Activated gamma-delta T cell treated with Interleukin-2 at 50 U/mL for 16 hours (primary cell): ENCODE measurements at places on chromosomes 2 and 18.

DNA sequence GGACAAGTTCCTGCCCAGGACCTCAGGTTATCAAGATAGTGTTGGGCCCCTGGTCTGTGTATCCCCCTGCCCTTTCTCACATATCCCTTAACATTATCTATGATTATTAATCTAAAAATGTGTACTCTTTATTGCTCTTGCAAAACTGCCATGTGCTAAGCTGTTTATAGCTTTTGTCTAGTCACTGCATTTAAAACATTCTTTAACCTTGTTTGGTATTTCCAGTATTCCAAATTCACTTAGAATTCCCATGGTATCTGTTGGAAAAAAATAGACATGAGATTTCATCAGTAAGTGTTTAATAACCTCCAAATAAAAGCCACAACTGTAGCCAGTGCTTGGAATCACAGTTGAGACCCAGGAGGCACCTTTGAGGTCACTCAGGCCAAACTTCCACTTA lies 16.2 kb upstream of the GLS start:
- DNase-seq: no peak

DNA sequence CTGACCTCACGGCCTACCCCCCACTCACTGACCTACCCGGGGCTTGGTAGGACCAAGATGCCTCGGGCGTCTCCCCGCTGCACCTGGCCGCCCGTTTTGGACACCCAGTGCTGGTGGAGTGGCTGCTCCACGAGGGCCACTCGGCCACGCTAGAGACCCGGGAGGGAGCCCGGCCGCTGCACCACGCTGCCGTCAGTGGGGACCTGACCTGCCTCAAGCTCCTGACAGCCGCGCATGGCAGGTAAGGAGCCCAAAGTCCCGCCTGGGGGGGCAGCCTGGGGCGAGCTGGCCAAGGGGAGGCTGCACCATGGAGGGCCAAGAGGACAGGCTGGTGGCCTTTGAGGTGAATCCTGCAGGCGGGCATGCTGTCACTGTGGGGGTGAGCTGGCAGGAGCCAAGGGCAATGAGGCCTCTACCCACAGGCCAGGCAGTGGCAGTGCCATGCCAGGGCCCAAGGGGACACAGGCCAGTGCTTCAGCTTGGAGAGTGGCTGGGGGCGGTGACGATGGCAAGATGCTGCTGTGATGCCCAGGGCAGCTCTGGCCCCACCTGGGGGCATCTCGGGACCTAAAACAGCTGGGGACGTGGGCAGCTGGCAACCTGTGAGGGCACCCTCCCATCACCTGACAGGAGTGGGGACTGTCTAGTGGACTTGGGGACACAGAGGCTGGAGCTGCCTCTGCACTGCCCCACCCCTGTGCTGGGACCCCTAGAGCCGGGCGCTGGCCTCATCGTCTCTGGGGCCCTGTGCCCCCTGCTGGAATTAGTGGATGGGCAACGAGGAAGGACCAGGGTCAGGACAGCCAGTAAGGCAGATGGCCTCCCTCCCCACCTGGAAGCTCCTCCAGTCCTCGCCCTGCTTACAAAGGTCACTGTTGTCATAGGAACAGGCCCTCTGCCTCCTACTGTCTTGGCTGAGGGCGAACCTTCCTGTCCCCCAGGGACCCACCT lies 2.0 kb downstream of the ESPNL start:
- no peak for DNase-seq

DNA sequence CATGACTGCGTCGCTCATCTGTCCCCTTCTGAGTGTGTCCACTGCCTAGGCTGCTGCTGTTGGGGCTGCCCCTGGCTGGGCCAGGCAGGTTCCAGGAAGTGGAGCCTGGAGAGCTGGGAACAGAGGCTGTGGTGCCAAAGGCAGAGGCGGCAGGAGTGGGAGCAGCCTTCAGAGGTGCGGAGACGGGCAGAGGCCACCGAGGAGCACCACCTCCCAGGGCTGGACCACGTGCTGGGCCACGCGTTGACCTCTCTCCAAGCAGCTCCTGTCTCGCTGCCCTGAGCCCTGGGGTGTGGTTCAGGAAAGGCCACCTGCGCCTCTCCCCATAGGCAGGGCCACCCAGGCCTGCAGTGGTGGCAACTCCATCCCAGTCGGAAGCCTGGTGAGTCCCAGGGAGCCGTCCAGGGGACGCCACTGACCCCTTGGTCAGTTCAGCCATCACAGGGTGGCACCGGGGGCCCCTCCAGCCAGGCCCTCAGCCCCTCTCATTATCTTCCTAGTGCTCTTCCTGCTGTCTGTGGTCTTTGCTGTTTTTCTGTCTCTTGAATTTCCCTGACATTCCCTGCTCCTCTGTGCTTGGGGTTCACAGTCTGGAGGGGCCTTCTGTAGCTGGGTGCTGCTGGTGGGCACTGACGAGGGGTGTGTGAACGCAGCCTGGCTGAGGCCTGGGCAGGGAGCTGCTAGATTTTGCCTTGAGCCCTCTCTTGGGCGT lies 122.8 kb upstream of the HS6ST1 start:
- no peak for DNase-seq

DNA sequence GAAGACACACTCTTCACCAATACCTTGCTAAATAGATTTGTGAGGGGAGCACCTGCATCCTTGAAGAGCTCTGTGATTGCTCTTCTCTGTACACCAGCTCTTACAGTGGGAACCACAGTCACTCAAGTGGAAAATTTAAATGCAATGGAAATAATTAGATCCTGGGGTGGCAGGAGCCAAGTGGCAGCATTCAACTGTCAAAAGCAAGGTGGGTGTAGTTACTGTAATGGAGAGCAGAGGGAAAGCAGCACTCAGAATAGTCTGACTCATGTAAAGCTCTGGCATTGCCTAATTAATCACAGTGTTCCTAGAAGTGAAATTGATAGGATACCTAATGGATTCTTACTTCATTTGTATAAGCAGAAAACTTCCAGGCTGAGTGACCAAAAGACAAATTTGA lies 245.8 kb downstream of the KCNE4 start:
- no peak for DNase-seq

DNA sequence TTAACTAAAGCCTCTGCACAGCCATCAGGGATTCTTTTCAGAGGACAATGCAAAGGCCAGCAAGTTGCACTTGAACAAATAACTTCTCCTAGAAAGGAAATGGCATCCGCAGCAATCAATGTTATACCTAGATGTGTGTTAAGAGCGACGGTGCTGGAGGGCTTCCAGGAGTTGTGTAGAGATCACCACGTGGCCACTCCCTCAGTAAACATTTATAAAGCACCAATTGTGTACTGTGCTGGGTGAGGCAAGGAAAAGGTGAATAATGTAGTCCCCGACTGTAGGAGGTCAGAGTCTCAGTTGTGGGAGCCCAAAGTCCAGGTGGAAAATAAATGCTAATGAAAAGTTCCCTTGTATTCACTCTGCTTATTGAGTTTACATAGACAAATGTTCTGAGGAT lies 135.0 kb downstream of the ALK start:
- DNase-seq: no peak

- no peak for DNase-seq
Observed at GRCh38 chr2:176158855-176159662, 2.0 kb downstream of the HOXD3 start.

GRCh38 chr2:113876503-113877387 lies 13.1 kb upstream of the ACTR3 start:
- DNase-seq: peak; percentile 52

GRCh38 chr18:76914314-76914713 lies 92.0 kb downstream of the ZNF236 start:
- no peak for DNase-seq

DNA sequence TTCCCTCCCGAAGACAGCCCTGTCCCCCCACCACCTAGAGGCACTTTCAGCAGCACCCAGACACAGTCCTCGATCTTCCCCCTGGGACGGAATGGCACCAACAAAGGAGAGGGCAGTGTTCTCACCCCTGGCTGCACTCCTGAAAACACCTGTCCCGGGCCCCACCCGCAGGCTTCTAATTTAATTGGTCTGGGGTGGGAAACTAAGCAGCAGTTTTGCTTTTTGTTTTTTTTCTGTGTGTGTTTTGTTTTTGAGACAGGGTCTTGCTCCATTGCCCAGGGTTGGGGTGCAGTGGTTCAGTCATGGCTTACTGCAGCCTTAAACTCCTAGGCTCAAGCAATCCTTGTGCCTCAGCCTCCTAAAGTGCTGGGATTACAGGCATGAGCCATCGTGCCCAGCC lies 38.4 kb upstream of the REL start:
- DNase-seq: no peak

DNA sequence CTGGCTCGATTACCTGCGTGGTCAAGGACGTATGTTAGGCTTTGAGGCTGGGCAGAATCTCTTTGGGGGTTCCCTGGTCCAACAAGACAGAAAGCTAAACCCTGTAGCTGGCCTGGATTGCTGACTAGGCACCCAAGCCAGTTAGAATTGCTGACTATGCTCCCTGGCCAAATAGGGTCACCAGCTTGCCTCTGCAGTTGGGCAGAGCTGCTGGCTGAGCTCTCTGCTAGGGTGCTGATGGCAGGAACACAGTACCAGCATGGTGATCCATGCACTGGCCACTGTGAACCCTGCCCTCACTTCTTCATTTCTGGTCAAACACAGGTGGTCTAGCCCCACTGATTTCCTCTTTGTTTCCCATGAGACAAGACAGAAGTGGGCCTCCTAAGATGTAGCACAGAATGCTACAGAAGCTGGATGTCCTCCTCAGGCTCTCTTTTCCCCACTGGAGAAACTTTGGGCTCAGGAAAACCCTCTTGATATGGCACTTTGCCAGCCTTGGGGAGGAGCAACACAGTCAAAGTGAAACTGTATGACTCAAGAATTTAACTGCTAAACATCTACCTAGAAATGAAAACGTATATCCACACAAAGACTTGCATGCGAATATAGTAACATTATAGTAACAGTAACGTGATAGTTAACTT lies 20.8 kb downstream of the SP140L start:
- DNase-seq: no peak

DNA sequence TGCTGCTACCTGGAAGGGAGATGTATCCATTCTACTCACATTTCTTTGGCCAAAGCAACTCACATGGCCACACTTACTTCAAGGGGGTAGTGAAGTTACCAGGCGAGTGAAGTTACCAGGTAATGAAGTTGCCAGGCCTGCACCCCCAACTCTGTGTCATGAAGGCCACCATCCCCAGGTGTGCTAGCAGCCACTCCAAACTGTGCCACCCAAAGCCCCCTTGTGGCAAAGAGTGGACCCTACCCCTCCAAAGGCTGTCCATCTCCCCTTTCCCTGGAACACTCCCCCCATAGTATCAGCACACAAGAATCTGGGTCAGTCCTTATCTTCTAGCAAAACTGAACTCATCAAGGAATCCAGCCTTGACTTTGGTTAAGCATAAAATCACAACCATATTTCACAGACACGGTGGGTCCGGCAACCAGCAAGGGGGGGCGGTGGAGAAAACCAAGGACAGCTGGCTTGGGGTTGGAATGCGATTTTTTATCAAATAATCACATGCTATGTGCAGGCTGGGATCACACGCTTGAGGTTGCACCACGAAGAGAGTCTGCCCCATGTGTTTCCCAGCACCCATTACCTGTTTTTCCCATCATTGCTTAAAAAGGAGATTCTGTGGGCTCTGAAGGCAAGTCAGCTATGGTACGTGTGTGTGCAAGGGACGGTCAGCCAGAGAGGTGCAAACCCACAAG lies 60.9 kb downstream of the ZFP36L2 start:
- no peak for DNase-seq

GRCh38 chr2:182715121-182715891 lies 751 bp upstream of the DNAJC10 start:
- no peak for DNase-seq

DNA sequence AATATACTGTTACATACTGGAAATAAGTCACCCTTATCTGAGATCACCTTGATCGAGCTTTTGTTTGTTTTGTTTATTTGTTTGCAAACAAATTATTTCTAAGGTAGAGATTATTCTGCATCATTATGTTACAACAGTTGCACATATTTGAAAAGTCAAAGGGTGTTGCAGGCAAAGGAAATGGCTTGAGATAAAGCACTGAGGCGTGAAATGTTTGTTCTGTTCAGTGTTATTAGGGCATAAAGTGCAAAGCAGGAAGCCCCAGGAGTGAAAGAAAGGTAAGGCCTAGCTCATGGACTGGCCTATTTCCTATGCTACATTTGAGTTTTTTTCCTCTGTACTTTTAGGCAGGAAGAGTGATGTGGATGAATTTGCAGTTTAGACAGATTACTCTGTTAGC lies 1815.6 kb upstream of the LRRTM1 start:
- DNase-seq: no peak

GRCh38 chr2:5942204-5942603 lies 250.0 kb downstream of the SOX11 start:
- no peak for DNase-seq

GRCh38 chr2:1542971-1543370 lies 129.7 kb downstream of the TPO start:
- DNase-seq: no peak

DNA sequence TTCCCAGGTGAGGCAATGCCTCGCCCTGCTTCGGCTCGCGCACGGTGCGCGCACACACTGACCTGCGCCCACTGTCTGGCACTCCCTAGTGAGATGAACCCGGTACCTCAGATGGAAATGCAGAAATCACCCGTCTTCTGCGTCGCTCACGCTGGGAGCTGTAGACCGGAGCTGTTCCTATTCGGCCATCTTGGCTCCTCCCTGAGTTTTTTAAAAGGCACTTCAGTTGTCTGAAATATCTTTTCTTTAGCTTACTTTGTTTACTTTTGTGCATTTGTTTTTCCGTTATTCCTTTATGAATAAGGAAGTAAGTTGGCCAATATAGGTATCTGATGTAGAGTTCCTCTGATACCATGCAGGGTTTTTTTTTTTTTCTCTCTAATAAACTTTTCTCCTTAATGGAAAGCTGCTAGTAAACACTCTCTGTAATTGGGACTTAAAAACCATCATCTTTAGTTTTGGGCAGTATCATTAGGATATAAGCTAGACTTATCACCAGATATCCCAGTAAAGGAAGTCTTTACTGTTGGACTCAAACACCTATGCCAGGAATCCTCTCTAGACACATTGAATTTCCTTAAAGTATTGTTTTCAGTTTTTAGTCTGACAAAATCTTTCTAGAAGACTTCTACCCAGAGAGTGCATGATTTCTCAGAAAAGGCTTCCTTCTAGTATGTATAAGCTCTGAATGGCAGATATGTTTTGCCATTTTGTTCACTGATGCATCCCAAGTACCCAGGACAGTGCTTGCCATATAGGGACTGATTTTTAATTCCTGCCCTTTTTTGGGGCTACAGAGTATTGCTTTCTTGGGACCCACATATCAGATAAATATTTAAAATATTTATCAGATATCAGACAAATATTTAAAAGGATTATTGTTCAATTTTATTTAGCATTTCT lies 35.8 kb upstream of the DYSF start:
- DNase-seq: no peak

GRCh38 chr2:46065152-46065551 lies 232.1 kb upstream of the EPAS1 start:
- no peak for DNase-seq

DNA sequence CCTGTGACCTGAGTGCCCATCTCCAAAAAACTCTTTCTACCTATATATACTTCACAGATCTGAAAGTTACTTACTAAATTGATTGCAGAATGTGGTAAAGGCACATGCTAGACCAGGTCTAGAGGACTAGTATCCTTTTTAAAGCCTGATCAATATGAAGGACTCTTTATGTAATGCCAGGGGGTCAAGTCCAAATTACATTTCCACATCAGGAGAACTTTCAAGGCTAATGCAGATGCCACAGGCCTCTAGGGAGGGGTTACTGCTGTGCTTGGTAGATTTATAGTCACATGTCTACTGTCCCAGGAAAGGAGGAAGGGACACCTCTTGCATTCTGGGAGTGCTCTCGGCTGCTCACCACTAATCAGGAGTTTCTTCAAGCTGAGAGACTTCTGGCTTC lies 118.4 kb upstream of the NOSTRIN start:
- no peak for DNase-seq

- DNase-seq: no peak
Observed at GRCh38 chr2:96970910-96971309, 15.5 kb downstream of the FAM178B start.

GRCh38 chr2:236827997-236828396 lies 257.7 kb upstream of the COPS8 start:
- no peak for DNase-seq
